ENCODE measurements at places on chromosomes 12 and 14.

DNA sequence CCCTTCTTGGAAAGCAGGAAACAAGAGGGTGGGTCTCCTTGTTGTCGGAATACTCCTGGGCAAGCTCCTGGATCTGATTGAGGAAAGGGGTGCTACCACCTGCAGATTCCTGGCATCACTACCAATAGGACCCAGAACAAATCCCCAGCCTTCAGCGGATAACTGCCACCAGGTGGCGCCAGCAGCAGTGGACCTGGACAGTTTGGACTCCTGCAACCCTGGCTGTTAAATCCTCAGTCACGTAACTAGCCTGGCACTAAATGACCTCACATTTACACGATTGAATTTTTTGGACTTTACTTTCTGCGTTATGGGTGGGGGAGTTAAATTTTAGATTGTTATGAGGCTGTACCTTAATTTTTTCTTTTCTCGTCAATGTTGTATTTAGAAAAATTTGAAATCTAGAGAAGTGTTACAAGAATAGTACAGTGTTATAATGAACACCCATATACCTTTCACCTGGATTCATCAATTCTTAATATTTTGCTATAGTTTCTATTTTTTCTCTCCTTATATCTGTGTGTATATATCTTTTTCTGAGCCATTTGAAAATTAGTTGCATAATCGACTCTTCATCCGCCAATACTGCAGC is 95.6 kb downstream of the GAS2L3 start:
- peak; percentile 88 for DNase-seq
- no peak overlapping the region for H3K27ac ChIP-seq
- H3K36me3 ChIP-seq: no peaks in the 10 kb centered on the region
- no peaks in the 10 kb centered on the region for H3K4me1 ChIP-seq

- H3K36me3 ChIP-seq: no peaks in the 10 kb centered on the region
- no peak for DNase-seq
- H3K4me1 ChIP-seq: no peaks in the 10 kb centered on the region
- H3K27ac ChIP-seq: no peak overlapping the region
- H3K27me3 ChIP-seq: no peaks in the 10 kb centered on the region
These were observed 80.2 kb upstream of the STK38L start for GRCh38 chr12:27163894-27164293.

- H3K4me1 ChIP-seq: no peaks in the 10 kb centered on the region
- DNase-seq: no peak
- H3K27me3 ChIP-seq: peaks cover 40% of the 10 kb centered on the region
- H3K27ac ChIP-seq: no peak overlapping the region
These were observed 742.6 kb downstream of the TMEM121 start for GRCh38 chr14:106269029-106269428.

GRCh38 chr12:27975222-27976136 is 2.9 kb upstream of the PTHLH start:
- H3K4me1 ChIP-seq: peaks cover 10% of the 10 kb centered on the region
- no peak overlapping the region for H3K27ac ChIP-seq
- H3K36me3 ChIP-seq: no peaks in the 10 kb centered on the region
- peak overlapping the region; percentile 10 for H3K4me3 ChIP-seq

- no peak overlapping the region for H3K4me3 ChIP-seq
- DNase-seq: no peak
- H3K27me3 ChIP-seq: no peaks in the 10 kb centered on the region
- no peak overlapping the region for H3K27ac ChIP-seq
- H3K4me1 ChIP-seq: no peaks in the 10 kb centered on the region
These were observed 42.2 kb downstream of the CDKL1 start for GRCh38 chr14:50354527-50354926.

DNA sequence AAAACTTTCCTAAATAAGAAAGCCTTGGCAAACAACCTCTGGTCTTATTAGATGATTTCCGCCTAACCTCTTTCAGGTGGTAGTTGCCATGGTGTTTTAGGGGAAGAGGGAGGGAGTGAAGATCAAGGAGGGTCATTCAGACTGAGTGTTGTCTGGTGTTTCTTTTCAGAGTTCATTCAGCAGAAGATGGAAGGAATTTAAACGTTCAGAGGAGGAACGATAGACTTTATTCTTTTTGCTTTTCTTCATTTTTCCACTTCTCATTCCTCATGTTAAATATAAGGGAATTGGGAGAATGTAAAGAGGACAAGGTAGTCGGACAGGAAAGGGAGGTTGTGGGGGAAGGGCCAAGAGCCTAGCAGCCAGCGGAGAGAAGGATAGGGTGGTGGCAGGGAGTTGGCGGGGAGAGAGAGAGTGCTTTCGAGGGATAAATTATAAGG is 17.4 kb upstream of the SALL2 start:
- no peaks in the 10 kb centered on the region for H3K36me3 ChIP-seq
- H3K27me3 ChIP-seq: no peaks in the 10 kb centered on the region
- no peak overlapping the region for H3K27ac ChIP-seq
- no peaks in the 10 kb centered on the region for H3K4me1 ChIP-seq
